ENCODE measurements at places on chromosomes 2 and 18. TPM values are rescaled to one million over a fixed set of nuclear protein-coding genes. Genes with fewer than 3 reads are reported as not detected.

DNA sequence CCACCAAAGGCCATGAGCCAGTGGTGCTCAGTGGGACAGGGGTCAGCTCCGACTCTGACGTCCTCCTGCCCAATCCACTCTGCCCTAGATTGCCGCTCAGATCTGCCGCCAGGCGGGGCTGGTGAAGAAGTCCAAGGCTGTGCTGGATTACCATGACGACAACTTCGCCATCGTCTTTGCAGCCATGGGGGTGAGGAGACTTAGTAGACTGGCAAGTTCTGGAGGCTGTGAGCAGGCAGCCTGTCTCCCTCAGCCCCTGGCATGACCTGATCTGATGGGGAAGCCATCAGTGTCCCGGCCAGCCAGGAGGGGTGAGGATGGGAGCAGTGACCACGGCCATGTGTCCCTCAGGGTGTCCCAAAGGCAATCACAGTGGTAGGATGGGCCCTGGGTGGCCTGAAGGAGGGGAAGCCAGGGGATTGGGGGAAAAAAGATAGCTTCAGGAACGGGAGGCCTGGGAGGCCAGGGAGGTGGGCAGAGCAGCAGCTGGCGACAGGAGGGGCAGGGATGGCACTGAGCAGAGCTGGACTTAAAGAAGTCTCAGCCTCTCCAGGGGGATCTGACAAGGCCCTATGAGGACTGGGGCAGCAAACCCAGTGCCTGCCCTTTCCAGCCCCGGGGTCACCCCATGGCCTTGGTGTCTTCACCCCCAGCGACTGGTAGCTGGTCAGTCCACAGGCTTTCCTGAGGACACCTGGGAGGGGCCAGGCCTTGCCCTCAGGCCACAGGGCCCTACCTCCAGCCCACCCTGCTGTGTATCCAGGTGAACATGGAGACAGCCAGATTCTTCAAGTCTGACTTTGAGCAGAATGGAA lies 17.4 kb upstream of the ANKRD53 start:
- no peak for DNase-seq

- no peak for DNase-seq
Observed at GRCh38 chr2:35347561-35347960, 1008.0 kb upstream of the CRIM1 start.

GRCh38 chr2:137813176-137813575 lies 151.1 kb upstream of the HNMT start:
- no peak for DNase-seq

GRCh38 chr2:74935975-74936391 lies 22.5 kb upstream of the POLE4 start:
- DNase-seq: no peak

DNA sequence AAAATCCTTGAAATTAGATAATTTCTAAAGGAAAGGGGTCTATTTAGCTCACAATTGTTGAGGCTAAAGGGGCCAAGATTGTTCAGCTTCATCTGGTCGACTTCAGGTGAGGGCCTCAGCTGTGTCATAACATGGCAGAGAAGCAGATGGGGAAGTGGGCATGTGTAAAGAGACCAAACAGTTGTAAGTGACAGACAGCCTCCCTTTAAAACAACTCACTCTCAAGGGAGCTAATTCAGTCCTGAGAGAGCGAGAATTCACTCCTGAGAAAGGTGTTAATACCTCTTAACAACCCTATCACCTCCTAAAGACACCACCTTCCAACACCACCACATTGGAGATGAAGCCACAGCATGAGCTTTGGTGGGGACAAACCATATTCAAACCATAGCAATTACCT lies 62.4 kb downstream of the KCMF1 start:
- no peak for DNase-seq

DNA sequence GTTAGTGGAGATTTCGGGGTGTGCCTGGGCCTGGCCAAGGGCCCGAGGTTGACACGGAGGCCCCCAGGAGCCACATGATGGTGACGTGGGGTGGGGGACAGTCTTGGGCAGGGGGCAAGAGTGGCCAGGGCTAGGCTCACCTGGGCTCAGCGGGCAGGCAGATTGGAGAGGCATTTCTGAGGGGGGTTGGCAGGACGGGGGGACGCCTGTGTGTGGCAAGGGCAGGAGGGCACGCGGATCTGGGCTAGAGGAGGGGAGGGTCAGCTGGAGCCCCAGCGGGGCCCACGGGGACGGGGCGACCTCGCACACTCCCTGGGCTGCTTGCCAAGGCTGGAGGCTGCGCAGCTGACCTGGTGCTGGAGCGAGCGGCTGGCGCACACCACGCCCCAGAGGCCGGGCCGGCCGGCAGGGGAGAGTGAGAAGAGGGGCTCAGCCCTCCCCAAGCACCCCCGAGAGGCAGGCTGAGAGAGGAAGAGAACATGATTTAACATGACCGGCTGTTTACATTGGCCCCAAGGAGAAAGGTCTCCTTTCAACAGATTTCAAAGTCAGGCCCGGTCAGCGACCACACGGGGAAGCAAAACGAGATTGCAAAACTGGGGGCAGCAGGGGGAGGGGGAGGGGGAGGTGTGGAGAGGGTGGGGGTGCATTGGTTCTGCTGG lies 38.0 kb upstream of the SNED1 start:
- DNase-seq: no peak

- DNase-seq: no peak
Observed at GRCh38 chr2:129324349-129324748, 655.1 kb upstream of the RAB6C start.

- DNase-seq: no peak
Observed at GRCh38 chr2:208985644-208986043, 438.2 kb upstream of the MAP2 start.

DNA sequence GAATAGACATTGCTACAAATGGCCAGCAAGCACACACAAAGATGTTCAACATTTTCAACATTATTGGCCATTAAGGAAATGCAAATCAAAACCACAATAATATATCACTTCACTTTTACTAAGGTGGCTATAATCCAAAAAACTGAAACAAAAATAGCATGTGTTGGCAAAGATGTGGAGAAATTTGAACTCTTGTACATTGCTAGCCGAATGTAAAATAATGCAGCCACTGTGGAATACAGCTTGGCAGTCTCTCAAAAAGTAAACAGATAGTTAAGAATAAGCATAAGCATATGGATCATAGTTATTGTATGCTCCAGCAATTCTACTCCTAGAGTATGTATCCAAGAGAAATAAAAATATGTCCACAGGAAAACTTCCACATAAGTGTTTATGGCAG lies 192.5 kb downstream of the EN1 start:
- no peak for DNase-seq

- peak; percentile 45 for DNase-seq
Observed at GRCh38 chr2:196601430-196602306, 37.8 kb upstream of the CCDC150 start.

DNA sequence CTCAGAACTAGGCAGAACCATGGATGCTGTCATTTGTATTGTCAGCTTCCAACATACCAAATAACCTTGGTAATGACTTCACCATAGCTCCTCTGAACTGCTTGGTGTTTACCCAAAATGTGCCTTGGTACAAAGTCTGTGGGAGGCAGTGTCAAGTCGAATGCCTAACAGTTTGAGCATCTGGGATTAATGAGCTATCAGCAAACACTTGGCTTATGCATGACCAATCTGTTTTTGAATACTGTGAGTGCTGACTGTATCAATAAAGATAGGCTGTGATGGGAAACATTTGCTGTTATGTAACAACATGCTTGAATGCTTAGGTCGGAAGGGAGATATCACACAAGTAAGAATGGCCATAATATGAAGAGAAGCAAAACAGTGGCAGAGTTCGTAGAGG lies 455.4 kb downstream of the CMPK2 start:
- DNase-seq: no peak

- DNase-seq: no peak
Observed at GRCh38 chr2:62145478-62146100, 50.3 kb upstream of the B3GNT2 start.

GRCh38 chr2:174020926-174021662 lies 55.9 kb upstream of the SP3 start:
- no peak for DNase-seq

DNA sequence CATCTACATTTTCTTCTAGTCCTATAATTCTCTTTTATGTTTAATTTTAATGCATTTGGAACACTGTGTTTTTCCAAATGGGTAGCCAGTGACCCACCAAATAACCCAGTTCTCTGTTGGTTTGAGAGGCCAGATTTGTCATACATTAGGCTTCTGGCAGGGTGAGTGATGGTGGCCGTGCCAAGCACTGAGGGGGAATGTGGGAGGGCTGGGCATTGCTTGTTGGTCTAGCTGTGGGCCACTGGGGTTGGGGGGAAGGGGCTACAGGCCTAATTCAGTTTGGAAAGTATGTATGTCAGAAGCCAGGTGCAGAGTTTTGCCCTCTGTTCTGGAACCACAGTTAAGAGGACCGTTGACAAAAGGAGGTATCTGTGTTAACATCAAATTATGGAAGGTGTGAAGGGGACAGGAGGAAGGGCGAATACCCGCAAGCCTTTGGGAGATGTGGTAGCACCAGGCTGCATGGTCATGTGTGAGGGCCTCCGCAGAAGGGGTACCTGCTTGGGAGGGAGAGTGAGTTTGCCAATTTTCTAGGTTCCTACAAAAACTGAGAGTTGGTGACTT lies 38.1 kb upstream of the SCLY start:
- no peak for DNase-seq

GRCh38 chr2:29691391-29691950 lies 229.9 kb downstream of the ALK start:
- DNase-seq: no peak

The RAB17 gene
- total RNA-seq: 0.39 TPM

The FZD7 gene
- total RNA-seq: 10.5 TPM

The FOXI3 gene
- not detected for total RNA-seq

The IFIH1 gene
- 42.4 TPM for total RNA-seq

The ANKRD30B gene
- total RNA-seq: 0.70 TPM

The NT5DC4 gene
- not detected for total RNA-seq

All from glomerular endothelial cell (primary cell).